ENCODE measurements at places on chromosomes 16 and 17. TPM values are rescaled to one million over a fixed set of nuclear protein-coding genes. Genes with fewer than 3 reads are reported as not detected.

The TBC1D3E gene
- not detected for total RNA-seq

The LRRC75A gene
- total RNA-seq, result 2.5 TPM

The PLEKHM1 gene
- 18.2 TPM for total RNA-seq

The FOXJ1 gene
- total RNA-seq, result not detected

The GNGT2 gene
- total RNA-seq, result 0.66 TPM

The CBLN1 gene
- total RNA-seq, result not detected

The GRIN2C gene
- total RNA-seq, result not detected

The MCRIP1 gene
- 124 TPM for total RNA-seq

The CD19 gene
- not detected for total RNA-seq

The SLC25A10 gene
- total RNA-seq, result 7.0 TPM

The CNGB1 gene
- total RNA-seq, result under 0.01 TPM

The NTN3 gene
- total RNA-seq, result 0.40 TPM

The RAP1GAP2 gene
- 0.99 TPM for total RNA-seq

The TEKT3 gene
- total RNA-seq, result not detected

The KRTAP4-6 gene
- not detected for total RNA-seq

The ACSM3 gene
- total RNA-seq, result 0.79 TPM

The CTRB2 gene
- total RNA-seq, result not detected

The C16orf96 gene
- not detected for total RNA-seq

The ETV4 gene
- 3.2 TPM for total RNA-seq

The CLEC10A gene
- total RNA-seq, result not detected

The CHST5 gene
- total RNA-seq, result not detected

The FOXL1 gene
- total RNA-seq, result 31.0 TPM

The MPP2 gene
- total RNA-seq, result 2.0 TPM

The SPPL2C gene
- total RNA-seq, result not detected

The ANKRD40CL gene
- not detected for total RNA-seq

The SEPTIN12 gene
- total RNA-seq, result not detected

The CLEC3A gene
- not detected for total RNA-seq

The KRTAP4-3 gene
- total RNA-seq, result not detected

The EME1 gene
- 9.2 TPM for total RNA-seq

The CORO1A gene
- 0.56 TPM for total RNA-seq

The HLF gene
- 3.7 TPM for total RNA-seq

The EMP2 gene
- 38.4 TPM for total RNA-seq

The CHMP1A gene
- 75.3 TPM for total RNA-seq

The CCDC92B gene
- not detected for total RNA-seq

The MMP25 gene
- not detected for total RNA-seq

The GPRC5C gene
- 24.6 TPM for total RNA-seq

The CHST6 gene
- 0.31 TPM for total RNA-seq

The DHRS7C gene
- total RNA-seq, result not detected

The TAT gene
- not detected for total RNA-seq

The TMC8 gene
- not detected for total RNA-seq

The E4F1 gene
- 22.6 TPM for total RNA-seq

The RASL10B gene
- total RNA-seq, result 0.40 TPM

The PRAC2 gene
- total RNA-seq, result not detected

The CLEC16A gene
- total RNA-seq, result 16.7 TPM

The TMEM256 gene
- total RNA-seq, result 82.8 TPM

The TP53TG3C gene
- total RNA-seq, result not detected

The KRTAP2-2 gene
- not detected for total RNA-seq

The VPS35L gene
- 50.6 TPM for total RNA-seq

The SAMD14 gene
- 0.53 TPM for total RNA-seq

The SP6 gene
- total RNA-seq, result 0.13 TPM

The DECR2 gene
- 8.5 TPM for total RNA-seq

Data from aortic smooth muscle cell (primary cell).